GDM1 (cell line): ENCODE measurements at places on chromosomes 1 and 21.

GRCh38 chr1:29379443-29380073 is 143.2 kb downstream of the PTPRU start:
- DNase-seq: no peak

GRCh38 chr1:226046240-226046639 is 16.3 kb upstream of the H3-3A start:
- no peak for DNase-seq

DNA sequence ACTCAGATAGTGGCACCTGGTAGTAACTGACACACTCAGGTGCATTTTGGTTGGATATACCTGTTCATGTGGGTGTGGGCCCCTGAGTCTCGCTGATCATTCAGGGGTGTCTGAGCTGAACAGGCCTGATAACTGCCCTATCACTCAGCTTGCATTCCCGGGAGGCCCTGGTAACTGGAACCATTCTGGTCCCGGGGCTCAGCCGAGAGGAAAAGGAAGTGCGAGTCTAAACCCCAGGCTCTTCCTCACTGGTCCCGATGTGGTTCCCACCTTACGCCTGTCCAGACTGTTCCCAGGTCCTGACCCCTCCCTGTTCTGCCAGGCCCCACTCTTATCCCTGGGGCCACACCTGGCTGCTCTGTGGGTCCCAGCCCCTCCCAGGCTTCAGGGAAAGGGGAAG is 11.7 kb upstream of the CDK18 start:
- DNase-seq: no peak

- DNase-seq: no peak
Measured at GRCh38 chr1:11590395-11590794, 63.8 kb downstream of the FBXO2 start.

DNA sequence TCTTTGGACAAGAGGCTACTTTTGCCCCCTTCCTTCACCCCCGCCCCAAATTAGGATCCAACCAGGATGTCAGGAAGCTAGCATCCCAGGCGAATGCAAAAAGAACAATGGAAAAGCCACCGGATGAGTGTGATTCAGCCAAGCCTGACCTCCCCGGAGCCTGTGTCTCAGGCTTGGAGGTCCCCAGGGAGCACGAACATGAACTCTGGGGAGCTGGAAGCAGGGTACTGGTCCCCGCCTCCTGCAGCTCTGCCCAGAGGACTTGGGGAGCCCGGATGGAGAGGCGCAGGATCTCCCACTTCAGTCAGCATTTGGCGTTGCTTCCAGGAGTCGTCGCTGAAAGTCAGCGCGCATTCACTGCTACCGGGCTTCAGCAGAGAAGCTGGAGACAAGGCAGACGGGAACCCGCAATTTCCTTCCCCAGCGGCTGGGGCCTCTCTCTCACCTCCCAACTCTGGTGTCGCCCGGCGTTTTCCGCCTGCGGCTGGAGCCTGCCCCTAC is 1.8 kb upstream of the TBX15 start:
- DNase-seq: no peak

- DNase-seq: no peak
Measured at GRCh38 chr1:56063461-56063860, 515.9 kb downstream of the PLPP3 start.

DNA sequence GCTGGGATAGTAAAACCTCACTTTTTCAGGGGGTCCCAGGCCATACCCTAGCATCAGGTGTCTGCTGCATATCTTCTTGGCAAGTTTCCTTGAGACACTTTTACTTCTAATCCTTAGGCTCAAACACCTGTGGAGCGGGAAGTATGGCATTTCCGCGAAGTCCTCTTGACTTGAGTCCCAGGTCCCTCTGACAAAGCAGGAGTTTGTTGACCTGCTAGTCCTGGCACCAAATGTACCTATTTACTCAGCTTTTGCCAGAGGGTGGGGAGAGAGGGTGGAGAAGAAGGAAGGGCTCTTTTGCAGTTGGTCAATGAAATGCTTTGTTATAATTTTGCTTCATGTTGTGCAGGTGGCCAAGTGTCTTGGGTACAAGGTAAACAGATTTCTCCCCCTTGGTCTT is 59.7 kb downstream of the CLIC6 start:
- no peak for DNase-seq

- DNase-seq: no peak
Measured at GRCh38 chr21:44753357-44753756, 42.0 kb upstream of the TSPEAR start.

- DNase-seq: peak; percentile 11
Measured at GRCh38 chr1:222167111-222167510, 380.8 kb downstream of the HHIPL2 start.

- DNase-seq: no peak
Measured at GRCh38 chr1:248013229-248013710, at the start of gene OR2L5. Gene OR2L5, plus strand, starts transcription at chr1:248013660. Its CDS starts 8,288 bp downstream, at chr1:248021948.

GRCh38 chr1:93702828-93703183 is 21.2 kb upstream of the BCAR3 start:
- no peak for DNase-seq

DNA sequence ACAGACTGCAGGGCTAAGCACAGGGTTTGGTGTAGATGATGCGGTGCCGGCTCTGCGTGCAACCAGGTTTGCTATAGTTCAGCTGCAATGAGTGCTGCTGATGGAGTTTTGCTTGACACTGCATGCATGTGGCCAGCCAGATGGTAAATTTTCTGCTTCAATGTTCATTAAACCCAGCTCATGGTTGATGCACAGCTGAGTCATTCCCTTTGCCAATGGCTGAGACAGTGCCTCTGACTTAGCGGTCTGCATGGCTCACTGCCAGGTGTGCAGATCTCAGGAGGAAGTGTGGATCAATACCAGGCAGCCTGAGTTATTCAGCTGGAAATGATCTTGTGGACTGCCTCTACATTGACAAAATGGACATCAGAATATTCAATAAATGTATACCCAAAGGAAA is 172.7 kb upstream of the ZP4 start:
- no peak for DNase-seq

DNA sequence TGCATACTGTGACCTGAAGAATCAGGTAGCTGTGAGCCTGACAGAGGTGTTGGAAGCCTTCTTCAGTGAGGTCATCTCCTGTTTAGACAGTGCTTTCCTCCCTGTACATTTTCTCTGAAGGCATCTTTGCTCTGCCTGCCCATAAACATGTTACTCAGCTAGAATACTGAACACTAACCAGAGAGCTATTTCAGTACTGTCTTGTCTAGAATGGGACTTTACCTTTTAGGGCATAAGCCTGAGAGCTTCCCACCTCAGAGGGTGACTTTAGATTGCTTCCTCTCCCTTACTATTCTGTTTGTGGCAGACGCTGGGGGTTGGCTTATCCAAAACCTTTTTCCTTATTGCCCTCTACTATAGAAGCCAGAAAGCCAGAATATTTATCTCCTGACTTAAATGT is 23.3 kb upstream of the ZNF326 start:
- DNase-seq: no peak

- DNase-seq: no peak
Measured at GRCh38 chr1:61122389-61122788, 40.0 kb downstream of the NFIA start.

GRCh38 chr1:167841530-167841929 is 72.4 kb downstream of the ADCY10 start:
- DNase-seq: no peak

DNA sequence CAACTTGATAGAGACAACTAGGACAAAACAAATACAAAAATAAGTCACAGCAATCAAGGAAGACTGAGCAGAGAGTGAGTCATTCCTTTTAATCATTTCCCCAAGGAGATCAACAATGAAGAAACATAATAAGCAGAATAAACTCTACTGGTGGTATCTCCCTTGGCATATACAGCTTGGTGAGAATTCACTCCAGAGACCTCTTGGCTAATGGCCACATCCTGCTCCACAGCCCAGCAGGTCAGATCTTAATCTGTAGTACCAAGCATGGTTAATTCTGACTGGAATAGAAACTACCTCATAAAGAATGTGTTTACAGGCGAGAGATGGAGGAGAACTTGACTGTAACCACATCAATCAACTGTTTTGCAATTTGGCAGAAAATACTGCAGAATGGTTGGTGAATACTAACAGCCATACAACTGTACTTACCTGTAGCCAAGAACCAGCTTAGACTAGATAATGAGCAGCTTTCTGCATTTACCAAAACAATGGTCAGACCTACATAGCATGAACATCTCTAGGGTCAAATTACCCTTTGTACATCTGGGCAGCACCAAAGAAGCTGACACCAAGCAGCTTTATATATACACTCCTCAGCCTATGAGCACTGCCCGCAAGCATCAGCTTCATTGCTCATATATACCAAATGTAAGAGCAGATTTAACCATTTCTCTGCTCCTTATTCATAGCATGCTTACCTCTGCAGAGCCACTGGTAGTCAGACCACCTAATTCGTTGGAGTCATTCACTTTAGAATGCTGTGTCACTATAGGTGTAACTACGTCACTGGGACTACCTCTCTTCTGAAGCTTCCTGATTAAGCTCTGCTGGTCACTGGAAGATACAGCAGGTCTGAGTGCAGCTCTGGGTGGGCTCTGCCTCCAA is 51.0 kb downstream of the KIAA0319L start:
- no peak for DNase-seq

DNA sequence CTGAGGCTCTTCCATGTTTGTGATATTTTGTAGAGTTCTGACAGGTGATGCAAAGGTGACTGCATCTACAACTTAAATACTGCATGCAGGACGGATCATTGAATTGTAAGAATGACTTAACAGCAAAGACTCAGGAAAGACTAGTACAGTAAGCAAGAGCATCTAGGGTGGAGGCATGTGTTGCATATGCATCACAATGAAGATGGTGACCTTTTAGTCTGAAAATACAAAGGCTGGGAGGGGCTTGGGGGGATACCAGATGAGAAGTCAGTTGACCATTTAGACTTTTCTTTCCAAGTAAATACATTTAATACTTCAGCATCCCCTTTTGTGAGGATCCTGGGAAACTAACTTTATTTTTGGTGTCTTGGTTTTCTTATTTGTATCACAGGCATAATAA is 145.5 kb downstream of the NUF2 start:
- DNase-seq: no peak

- no peak for DNase-seq
Measured at GRCh38 chr21:15442743-15443469, 286.9 kb upstream of the USP25 start.

DNA sequence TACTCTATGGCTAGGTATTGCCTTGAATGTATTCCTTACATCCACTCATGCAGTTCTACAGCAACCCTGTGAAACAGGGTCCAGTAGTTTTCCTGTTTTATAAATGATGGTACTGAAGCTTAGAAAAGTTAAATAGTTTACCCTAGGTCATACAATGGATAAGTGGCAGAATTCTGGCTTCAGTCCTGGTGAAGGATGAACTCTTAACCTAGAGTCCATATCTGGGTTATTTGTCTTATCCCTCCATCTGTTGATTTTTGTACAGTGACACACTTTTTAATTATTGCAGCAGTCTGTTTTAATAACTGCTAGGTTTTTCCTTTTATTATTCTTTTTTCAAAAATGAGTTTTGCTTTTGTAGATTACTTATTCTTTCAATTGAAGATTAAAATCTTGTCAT is 263.9 kb downstream of the DNM3 start:
- no peak for DNase-seq

DNA sequence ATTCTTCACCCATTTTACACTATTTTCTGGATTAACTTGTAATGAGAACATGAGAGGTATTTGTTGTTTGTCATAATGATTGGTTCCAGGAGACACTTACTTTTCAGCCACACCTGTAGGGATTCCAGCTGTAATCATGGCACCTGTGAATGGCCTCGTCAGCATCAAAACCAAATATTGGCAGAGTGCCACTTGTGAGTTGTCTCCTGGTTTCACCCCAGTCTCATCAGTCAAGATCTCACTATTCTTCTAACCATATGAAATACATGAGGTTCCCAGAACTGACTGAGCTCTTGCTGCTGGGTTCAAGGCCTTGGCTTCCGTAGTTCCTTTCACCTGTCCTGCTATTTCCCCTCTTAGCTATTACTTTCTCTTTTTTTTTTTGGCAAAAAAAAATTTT is 246.6 kb upstream of the ADGRL2 start:
- DNase-seq: no peak

- peak; percentile 80 for DNase-seq
Measured at GRCh38 chr1:77413541-77414335, 131.9 kb downstream of the AK5 start.

DNA sequence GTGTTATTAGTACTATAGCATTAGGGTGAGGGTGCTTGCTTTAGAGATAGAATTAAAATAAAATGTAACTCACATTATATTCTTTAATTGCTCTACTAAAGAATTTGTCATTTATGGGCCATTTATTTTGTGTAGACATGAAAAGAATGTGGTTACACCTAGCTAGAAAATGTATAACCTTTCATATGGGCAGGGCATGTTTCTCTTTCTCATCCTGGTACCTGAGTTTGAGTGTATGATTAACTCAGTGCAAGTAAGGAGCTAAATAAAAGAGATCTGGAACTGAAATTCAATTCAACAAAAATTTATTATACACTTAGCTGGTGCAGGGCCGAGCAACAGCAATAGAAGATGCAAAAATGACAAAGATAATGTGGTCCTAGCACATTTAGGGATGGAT is 47.4 kb downstream of the MAP3K7CL start:
- no peak for DNase-seq

- no peak for DNase-seq
Measured at GRCh38 chr21:31660591-31660990, 1.1 kb downstream of the SOD1 start.

DNA sequence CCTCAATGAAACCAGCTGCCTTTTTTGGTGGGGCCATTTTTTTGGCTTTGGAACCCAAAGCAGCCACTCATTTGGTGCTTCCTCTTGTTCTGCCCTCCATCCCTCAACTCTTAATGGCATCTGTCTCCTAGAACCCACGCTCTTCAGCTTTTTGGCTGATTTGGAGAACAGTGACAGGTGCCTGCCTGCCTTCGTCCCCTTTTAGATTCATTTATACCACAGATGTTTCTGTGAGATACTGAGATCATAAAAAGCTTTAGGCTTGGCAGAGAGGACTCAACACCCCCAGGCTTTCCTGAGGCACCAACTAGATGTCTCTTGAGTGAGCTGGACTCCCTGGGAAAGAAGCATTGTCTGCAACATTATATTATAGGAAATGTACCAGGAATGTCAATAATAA is 20.4 kb upstream of the YTHDF2 start:
- no peak for DNase-seq

GRCh38 chr1:179743679-179744400 is 749 bp downstream of the FAM163A start:
- DNase-seq: no peak

- no peak for DNase-seq
Measured at GRCh38 chr1:210532223-210532598, 203.5 kb downstream of the HHAT start.
